Islet precursor cell (in vitro differentiated cells): ENCODE measurements at places on chromosomes 16 and 17.

GRCh38 chr16:57226701-57227621 lies 18.1 kb upstream of the ARL2BP start:
- DNase-seq, result no peak

DNA sequence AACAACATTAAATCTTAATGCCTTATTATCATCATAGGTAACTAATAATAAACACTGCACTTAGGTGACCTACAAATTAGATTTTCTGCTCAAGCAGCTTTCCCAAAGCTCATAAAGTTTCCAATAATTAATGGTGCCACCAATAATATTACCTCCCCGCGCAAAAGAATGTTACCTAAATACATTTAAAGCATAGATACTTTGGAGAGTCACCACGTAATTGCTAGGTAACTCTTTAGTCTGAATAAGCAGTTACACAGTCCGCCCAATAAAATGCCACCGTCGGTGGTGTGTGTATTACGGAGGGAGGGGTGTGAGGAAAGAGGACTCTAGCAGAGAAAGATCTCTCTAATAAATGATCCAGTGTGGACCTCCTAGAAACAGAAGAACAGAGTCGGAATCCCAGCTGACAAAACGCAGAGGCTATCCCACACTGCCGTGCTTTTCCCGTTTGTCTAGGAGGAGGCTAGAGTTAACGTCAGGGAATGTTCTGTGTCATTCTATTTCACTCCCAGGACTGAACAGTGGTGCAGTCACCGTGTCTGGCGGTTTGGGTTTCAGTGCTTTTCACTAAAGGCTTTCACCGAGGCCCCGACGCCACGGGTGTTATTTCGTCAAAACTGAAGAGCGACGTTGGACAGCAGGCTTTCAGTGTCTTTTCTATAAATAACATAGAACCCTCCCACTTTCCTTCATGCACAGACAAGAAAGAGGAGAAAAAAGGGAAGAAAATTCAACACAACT lies 630 bp downstream of the RNFT1 start:
- peak; percentile 74 for DNase-seq

DNA sequence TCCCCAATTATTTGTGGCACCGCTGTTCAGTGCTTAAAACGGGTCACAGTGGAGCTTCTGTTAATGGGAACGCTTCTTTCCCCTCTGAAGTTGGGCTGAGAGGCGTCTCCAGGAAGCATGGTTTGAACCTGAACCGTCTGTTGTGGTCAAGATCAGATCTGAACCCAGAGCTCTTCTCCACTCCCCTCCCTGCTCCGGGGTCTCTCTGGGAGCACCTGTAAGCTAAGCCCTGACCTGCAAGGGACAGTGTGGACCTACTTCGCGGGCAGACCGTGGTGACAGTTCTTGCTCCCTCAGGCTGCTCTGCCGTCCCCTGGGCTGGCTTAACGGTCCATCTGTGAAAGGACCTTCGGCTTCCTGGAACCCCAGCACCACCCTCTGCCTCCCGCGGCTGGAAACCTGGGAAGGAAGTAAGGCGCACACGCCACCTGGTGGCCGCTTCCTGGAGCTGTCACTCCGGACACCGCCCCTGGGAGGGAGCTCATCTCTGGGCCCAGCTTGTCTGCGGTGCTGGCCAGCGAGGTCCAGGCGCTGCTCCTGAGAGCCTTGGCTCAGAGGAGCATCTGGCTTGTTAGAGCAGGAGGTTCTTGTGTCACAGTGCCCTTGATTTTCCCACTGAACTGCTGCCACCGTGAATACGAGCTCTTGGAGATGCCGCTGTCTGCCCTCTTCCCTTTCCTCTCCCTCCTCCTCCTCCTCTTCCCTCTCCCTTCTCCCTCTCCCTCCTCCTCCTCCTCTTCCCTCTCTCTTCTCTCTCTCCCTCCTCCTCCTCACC lies 518.5 kb upstream of the EEF2KMT start:
- peak; percentile 89 for DNase-seq

- peak; percentile 51 for DNase-seq
These were observed 38.1 kb upstream of the CCL1 start for GRCh38 chr17:34401165-34401564.

DNA sequence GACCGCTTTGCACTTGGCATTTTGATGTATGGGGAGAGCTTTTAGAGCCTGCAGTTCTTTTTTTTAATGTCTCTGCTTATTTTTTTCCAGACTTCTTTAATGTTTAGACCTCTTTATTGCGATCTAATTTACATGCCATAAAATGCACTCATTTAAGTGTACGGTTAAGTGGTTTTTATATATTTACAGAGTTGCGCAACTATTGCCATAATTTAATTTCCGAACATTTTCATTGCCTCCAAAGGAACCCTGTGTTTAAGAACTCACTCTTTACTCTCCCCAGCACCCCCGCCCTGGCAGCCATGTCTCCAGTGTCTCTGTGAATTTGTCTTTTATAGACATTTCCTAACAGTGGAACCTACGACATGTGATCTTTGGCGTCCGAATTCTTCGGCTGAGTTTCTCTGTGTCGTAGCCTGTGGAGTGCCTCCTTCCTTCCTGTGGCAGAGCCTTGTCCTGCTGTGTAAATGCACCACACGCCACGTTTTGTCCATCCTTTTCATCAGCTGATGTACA lies 24.0 kb downstream of the ZNF750 start:
- no peak for DNase-seq

DNA sequence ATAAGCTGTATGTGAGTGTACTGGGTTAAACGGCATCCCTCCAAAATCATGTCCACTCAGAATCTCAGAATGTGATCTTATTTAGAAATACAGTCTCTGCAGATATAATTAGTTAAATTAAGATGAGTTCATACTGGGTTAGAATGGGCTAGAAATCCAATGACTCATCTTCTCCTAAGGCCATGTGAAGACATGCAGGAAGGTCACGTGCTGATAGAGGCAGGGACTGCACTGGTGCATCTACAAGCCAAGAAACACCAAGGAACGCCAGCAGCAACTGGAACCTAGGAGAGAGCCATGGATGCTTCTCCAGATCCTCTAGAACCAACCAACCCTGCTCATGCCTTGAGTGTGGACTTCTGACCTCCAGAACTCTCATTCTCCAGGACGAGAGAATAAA lies 241.0 kb downstream of the XYLT1 start:
- DNase-seq, result no peak

DNA sequence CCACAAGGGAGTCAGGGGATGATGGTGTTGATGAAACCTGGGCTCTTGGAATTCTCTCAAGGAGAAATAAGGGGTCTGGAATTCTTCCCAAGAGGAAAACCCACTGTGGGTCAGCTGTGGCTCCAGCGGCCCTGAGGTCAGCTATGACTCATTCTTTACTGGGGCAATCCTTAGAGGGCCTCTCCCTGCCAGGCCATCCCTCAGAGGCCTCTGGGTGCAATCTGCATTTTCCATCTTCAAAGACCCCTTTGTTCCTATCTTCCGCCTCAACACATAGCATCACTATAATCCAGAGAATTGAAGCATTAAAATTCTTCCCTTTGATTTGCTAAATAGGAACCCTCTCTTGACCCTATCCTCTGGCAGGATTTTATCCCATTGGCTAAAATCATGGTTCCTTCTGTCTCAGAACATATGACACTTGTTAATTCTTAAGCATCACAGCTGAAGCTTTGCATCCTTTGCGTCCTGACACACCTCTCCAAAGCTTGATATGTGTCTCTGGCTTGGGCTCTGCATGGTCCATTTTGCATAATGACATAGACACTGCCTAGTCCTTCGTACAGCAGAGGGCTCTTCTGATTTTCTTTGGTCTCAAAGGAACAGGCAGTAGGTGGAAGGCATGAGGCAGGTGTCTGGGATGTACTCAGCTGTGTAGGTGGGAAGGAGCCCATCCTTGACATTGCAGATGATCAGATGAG lies 4.4 kb upstream of the KRT37 start:
- peak; percentile 97 for DNase-seq

DNA sequence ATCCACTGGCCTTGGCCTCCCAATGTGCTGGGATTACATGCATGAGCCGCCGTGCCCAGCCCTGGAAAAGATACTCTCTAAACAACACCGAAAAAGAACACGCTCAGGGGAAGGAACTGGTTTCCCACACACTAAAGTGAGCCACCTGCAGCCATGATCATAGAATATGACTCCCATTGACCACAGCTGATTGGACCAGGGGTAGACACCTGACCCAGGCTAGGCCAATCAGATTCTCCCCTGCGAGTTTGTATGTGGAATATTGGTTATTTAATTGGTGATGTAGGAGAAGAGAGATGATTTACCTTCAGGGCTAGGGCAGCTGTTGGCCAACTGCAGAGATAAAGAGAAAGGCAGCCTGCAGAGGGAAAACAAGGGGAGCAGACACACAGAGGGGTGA lies 9.0 kb upstream of the GGA2 start:
- DNase-seq, result no peak

- DNase-seq, result no peak
These were observed 283.6 kb downstream of the ABCC12 start for GRCh38 chr16:47872225-47872624.

DNA sequence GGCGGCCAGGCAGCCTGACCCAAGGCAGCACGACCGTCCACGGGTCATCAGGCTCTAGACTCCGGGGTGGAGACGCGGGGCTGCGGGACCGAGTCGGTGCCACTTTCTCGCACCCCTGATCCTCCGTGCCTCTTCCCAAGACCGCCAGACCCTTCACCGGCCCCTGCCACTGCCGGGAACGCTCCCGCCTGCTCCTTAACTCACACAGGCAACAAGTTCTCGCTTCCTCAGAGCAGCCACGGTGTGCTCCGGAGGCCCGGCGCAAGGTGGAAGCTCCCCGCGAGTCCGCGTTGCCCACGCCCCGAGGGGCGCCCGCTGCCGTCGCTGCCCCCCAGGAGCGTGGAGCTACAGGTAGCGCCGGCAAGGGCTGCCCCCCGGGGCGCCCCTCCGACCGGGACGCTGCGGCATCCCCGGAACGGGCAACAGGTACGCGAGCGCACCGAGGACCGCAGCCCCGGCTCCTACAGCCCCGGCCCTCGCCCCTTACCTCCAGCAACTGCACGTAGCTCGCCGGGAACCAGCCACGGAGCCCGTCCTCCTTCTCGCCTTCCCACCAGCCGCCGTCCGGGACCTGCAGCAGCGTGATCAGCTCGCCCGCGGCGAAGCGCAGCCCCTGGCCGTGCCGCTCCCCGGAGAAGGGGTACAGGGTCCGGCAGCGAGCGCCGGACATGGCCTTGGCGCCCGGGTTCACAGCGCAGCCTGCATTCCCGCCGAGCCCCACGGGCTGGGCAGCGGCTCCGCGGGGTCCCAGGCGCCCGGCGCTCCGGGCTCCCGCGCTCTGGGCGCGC lies 491 bp downstream of the GAS7 start:
- DNase-seq, result peak; percentile 79

DNA sequence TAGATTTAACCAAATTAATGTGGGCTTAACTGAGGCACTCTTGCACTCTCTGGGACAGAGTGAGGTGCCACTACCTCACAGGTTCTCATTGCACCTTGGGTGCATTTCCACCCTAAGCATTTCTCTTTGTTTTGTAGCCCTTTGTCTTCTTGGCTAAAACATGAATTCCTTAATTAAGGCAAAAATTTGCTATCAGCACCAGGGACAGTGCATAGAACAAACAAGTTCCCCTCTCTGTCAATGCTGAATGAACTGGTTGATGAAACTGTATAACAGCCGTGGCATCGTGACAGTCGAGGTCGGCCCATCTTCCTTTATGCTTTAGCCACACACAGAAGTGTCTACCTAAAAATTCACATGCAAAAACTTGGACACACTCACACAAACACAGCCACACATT lies 74.8 kb downstream of the HS3ST2 start:
- DNase-seq, result no peak

DNA sequence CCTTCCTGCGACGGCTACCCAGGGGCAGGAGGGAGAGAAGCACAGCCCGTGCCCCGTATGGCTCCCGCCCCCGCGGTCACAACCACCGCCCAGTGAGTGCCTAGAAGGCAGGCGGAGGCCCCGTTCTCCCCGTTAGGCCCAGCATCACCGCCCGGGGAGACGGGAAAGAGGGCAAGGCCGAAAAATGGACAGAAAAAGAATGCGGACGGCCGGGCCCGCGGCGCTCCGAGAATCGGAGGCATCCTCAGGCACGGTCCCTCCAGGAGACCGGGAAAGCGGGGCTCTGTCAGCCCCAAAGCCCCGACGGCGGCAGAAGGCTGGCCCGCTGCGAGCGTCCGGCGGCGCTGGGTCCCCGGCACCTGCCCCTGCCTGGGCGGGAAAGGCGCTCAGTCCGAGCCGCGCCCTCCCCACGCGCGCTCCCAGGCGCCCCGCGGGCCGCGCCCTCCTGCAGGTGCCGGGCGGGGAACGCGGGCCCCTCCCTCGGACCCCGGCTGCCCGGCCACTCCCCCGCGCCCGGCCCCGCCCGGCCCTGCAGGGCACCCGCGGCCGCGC lies 407 bp downstream of the MCRIP1 start:
- peak; percentile 73 for DNase-seq

GRCh38 chr16:17372386-17372785 lies 98.4 kb downstream of the XYLT1 start:
- DNase-seq, result no peak

- DNase-seq, result no peak
These were observed 156.7 kb downstream of the AXIN2 start for GRCh38 chr17:65404761-65405160.
